K562 (cell line): ENCODE measurements at places on chromosomes 3 and 15. TPM values are rescaled to one million over a fixed set of nuclear protein-coding genes. Genes with fewer than 3 reads are reported as not detected.

Gene FSTL1
- 0.58 and 0.83 TPM in 2 replicates for total RNA-seq

DNA sequence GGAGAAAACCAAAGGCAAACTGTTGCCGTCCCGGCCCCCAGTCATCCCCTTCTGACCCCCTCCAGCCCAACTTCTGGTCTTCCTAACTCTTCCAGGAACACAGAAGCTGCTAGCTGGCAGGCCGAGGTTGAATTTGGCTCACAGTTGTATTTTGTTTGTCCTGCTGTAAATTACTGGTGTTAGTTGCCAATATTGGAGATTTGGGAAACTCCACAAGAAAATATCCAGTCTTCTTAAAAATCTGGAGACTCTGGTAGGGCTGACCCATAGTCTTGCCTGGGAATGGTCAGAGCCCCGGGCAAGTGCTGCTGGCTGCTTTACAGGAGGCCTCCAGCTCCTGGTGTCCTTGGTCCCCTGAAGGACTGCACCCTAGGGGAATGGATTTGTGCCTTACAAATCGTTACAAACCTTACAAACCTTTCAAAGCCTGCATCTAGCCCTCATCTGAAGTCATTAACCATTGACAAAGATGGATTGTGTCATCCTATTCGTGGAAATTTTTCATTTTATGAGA lies 112.0 kb upstream of the MCTP2 start:
- H3K4me1 ChIP-seq: no peaks in the 10 kb centered on the region
- DNase-seq: no peak
- no peak overlapping the region for H3K27ac ChIP-seq

- H3K36me3 ChIP-seq: peaks cover 9% of the 10 kb centered on the region; the same call in 2 of the 3 replicates
- H3K27me3 ChIP-seq: no peaks in the 10 kb centered on the region
- no peak for DNase-seq
- no peak overlapping the region for H3K4me3 ChIP-seq
- no peak overlapping the region for H3K27ac ChIP-seq
These were observed 7.6 kb upstream of the SEMA7A start for GRCh38 chr15:74441248-74441941.

Gene BUB1B
- total RNA-seq: 72.8 and 75.6 TPM in 2 replicates

Gene HMG20A
- total RNA-seq: 32.9 and 42.5 TPM in 2 replicates

GRCh38 chr3:9902372-9903237 lies at the start of gene IL17RE:
TSS of gene IL17RE (plus strand) at chr3:9902848. CDS start at chr3:9902933, 85 bp downstream.
- H3K27me3 ChIP-seq: no peaks in the 10 kb centered on the region
- peaks cover 39% of the 10 kb centered on the region for H3K4me1 ChIP-seq
- H3K27ac ChIP-seq: peak within 1 kb of the TSS; percentile 39; the same call in 1 of the 3 replicates
- no peak within 1 kb of the TSS for H3K4me3 ChIP-seq

- H3K27me3 ChIP-seq: no peaks in the 10 kb centered on the region
- peaks cover 50% of the 10 kb centered on the region for H3K4me1 ChIP-seq
- no peak overlapping the region for H3K27ac ChIP-seq
- no peaks in the 10 kb centered on the region for H3K36me3 ChIP-seq
These were observed 2.9 kb upstream of the SEMA3B start for GRCh38 chr3:50266017-50266416.

DNA sequence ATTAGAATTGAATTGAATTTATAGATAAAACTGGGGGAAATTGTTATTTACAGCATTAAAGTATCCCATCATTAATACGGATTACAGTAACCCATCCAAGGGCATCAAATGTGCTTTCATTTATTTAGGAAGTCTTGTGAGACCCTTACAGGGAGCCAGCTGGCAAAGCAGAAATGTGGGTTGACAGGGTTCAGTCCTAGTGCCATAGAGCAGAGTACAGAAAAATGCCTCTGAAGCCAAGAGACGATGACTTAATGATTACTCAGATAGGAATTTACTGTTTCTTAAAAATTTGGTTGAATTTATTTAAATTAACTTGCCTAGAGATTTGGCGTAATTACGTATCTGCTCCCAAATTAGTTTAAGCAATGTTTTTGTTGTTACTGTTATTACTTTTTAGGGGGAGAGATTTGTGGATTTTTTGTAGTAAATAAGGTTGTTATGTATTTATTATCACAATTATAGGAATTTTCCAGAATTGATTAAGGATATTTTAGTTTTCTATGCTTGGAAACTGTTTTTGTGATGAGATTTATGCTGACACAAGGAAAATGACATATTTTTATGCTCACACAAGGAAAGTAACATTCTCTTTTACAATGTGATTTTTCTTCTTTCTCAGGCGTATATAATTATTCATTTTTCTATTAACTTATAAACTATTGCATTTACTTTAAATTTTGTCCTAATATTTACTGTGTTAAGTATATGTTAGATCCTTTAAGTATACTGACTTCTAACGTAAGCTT lies 152.0 kb downstream of the EPHA6 start:
- H3K4me1 ChIP-seq: no peaks in the 10 kb centered on the region
- no peak for DNase-seq
- H3K4me3 ChIP-seq: no peak overlapping the region
- no peaks in the 10 kb centered on the region for H3K27me3 ChIP-seq
- no peaks in the 10 kb centered on the region for H3K36me3 ChIP-seq

DNA sequence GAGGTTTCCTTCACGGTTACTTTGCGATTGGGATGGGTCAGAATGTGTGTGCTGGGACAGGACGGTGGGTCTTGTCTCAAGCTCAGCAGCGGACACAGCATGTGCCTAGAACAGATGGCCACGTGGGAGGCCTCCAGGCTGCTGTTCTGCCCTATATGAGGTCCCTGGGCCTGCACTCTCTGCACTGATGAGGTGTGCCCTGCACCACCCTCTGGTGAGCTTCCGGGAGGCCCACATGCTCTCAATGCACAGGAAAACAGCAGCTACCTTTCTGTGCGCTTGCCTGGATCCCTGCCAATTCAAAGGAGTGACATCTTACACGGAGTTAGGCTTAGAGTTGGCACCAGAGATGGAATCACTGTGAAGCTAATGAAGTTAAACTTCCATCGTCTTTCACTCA lies 59.8 kb downstream of the BOC start:
- peaks cover 66% of the 10 kb centered on the region for H3K27me3 ChIP-seq
- DNase-seq: no peak
- H3K36me3 ChIP-seq: no peaks in the 10 kb centered on the region
- no peak overlapping the region for H3K27ac ChIP-seq

- no peaks in the 10 kb centered on the region for H3K4me1 ChIP-seq
- DNase-seq: no peak
- H3K27me3 ChIP-seq: no peaks in the 10 kb centered on the region
- no peaks in the 10 kb centered on the region for H3K36me3 ChIP-seq
- no peak overlapping the region for H3K27ac ChIP-seq
These were observed 96.4 kb upstream of the NANOGP8 start for GRCh38 chr15:35181538-35181937.

GRCh38 chr3:136249091-136249490 lies 1.0 kb upstream of the PCCB start:
- no peaks in the 10 kb centered on the region for H3K36me3 ChIP-seq
- peaks cover 14% of the 10 kb centered on the region for H3K4me1 ChIP-seq
- DNase-seq: no peak
- H3K27ac ChIP-seq: no peak overlapping the region

Gene GUCA1C
- not detected in 2 replicates for total RNA-seq

- no peak for DNase-seq
- H3K4me1 ChIP-seq: no peaks in the 10 kb centered on the region; the same call in 1 of the 2 replicates
- H3K27me3 ChIP-seq: no peaks in the 10 kb centered on the region
- no peak overlapping the region for H3K27ac ChIP-seq
- H3K36me3 ChIP-seq: no peaks in the 10 kb centered on the region
These were observed 156.2 kb downstream of the DNAJB8 start for GRCh38 chr3:128310286-128311058.

- no peak overlapping the region for H3K4me3 ChIP-seq
- peaks cover 16% of the 10 kb centered on the region for H3K4me1 ChIP-seq
- H3K27ac ChIP-seq: no peak overlapping the region
These were observed 4.8 kb downstream of the LPCAT4 start for GRCh38 chr15:34362047-34362773.

DNA sequence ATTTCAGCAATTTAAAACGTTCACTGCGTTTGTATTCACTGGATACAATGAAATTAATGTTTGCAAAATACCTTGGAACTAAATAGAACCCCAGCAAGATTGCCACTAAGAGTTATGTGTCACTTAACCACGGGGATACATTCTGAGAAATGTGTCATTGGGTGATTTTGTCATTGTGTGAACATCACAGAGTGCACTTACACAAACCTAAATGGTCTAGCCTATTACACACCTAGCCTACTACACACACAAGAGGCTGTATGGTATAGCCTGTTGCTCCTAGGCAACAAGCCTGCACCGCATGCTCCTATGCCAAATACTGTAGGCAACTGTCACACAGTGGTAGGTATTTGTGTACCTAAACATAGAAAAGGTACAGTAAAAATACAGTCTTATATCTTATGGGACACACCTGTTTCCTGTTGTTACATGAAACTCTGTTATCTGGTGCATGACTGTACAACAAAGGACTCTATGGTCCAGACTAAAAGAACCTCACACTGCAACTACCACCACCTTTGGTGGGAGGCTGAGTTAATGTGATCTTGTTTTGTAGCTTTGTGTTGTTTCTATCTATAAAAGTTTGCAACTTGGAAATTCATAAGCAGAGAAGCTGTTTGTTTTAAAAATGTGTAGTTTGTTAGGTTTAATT lies 92.2 kb upstream of the NTRK3 start:
- no peak overlapping the region for H3K4me3 ChIP-seq
- H3K36me3 ChIP-seq: no peaks in the 10 kb centered on the region
- H3K4me1 ChIP-seq: no peaks in the 10 kb centered on the region
- DNase-seq: no peak
- H3K27me3 ChIP-seq: no peaks in the 10 kb centered on the region
- no peak overlapping the region for H3K27ac ChIP-seq

- DNase-seq: no peak
- H3K27ac ChIP-seq: no peak overlapping the region
These were observed 30.6 kb upstream of the OXTR start for GRCh38 chr3:8800016-8800415.

GRCh38 chr3:47009225-47010110 lies 30.0 kb downstream of the NBEAL2 start:
- DNase-seq: no peak
- H3K27me3 ChIP-seq: no peaks in the 10 kb centered on the region
- no peak overlapping the region for H3K27ac ChIP-seq

GRCh38 chr3:48276911-48277641 lies 36.2 kb downstream of the ZNF589 start:
- no peaks in the 10 kb centered on the region for H3K36me3 ChIP-seq
- no peaks in the 10 kb centered on the region for H3K27me3 ChIP-seq
- no peak overlapping the region for H3K27ac ChIP-seq
- H3K4me1 ChIP-seq: no peaks in the 10 kb centered on the region

GRCh38 chr15:80736560-80736959 lies 41.5 kb downstream of the ABHD17C start:
- no peaks in the 10 kb centered on the region for H3K36me3 ChIP-seq
- H3K4me3 ChIP-seq: no peak overlapping the region
- H3K4me1 ChIP-seq: no peaks in the 10 kb centered on the region
- no peak overlapping the region for H3K27ac ChIP-seq

GRCh38 chr3:54342676-54343075 lies 220.3 kb downstream of the CACNA2D3 start:
- H3K4me3 ChIP-seq: no peak overlapping the region
- no peak for DNase-seq
- no peaks in the 10 kb centered on the region; the same call in 1 of the 2 replicates for H3K27me3 ChIP-seq

Gene POTEB3
- total RNA-seq: not detected in 2 replicates

- H3K4me3 ChIP-seq: no peak overlapping the region
- H3K27me3 ChIP-seq: no peaks in the 10 kb centered on the region
- no peak for DNase-seq
- no peak overlapping the region for H3K27ac ChIP-seq
- H3K36me3 ChIP-seq: peaks cover 29% of the 10 kb centered on the region; the same call in 1 of the 3 replicates
- no peaks in the 10 kb centered on the region for H3K4me1 ChIP-seq
These were observed 26.8 kb downstream of the NPHP3 start for GRCh38 chr3:132695422-132695821.

DNA sequence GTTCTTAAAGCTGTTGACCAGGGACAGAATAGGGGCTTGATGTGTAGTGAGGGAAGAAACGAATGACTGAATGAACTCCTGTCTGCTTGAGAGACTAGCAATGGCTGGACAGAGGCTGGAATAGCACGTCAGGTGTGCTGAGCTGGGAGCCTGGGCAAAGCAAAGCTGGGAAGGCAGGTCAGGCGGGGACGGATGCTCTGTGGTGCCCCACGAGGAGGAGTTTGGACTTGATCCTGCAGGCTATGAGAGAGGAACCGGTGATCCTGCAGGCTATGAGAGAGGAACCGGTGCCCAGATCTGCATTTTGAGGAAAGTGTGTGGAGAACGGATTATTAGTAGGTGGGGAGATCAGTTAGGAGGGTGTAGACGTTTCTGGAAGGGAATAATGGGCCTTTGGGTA lies 31.3 kb upstream of the PSTPIP1 start:
- DNase-seq: peak; percentile 20
- H3K4me3 ChIP-seq: no peak overlapping the region
- no peaks in the 10 kb centered on the region; the same call in 1 of the 2 replicates for H3K4me1 ChIP-seq

Gene BFSP2
- total RNA-seq: not detected in 2 replicates

DNA sequence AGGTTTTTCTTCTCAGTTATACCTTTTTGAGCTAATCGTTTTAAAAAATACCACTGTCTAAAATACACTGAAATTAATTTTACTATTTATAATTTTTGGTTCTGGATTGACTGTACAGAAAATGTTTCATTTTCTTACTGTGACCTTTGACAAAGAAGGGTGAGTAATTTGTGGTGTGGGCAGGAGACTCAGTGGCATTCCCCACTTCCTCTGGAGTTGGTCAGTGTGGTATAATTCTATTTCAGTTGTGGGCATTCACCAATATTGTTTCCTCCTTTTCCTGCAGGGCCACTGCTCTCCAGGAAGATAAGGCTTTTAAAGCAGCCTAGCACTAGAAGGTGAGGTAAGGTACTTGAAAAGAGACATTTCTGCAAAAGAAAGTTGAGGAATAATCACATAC lies 6.5 kb downstream of the DAG1 start:
- H3K27me3 ChIP-seq: no peaks in the 10 kb centered on the region
- peaks cover 23% of the 10 kb centered on the region; the same call in 2 of the 3 replicates for H3K36me3 ChIP-seq

- peaks cover 9% of the 10 kb centered on the region; the same call in 2 of the 3 replicates for H3K36me3 ChIP-seq
- H3K4me1 ChIP-seq: peaks cover 68% of the 10 kb centered on the region
- H3K27me3 ChIP-seq: no peaks in the 10 kb centered on the region
- peak overlapping the region; percentile 23; the same call in 2 of the 3 replicates for H3K27ac ChIP-seq
These were observed 36.2 kb downstream of the CDCP1 start for GRCh38 chr3:45109771-45110508.

- H3K27me3 ChIP-seq: peaks cover 50% of the 10 kb centered on the region
- no peaks in the 10 kb centered on the region for H3K4me1 ChIP-seq
- H3K36me3 ChIP-seq: no peaks in the 10 kb centered on the region
- no peak overlapping the region for H3K27ac ChIP-seq
- H3K4me3 ChIP-seq: no peak overlapping the region
These were observed 27.7 kb downstream of the CHDH start for GRCh38 chr3:53818221-53819162.

- DNase-seq: no peak
- no peaks in the 10 kb centered on the region for H3K27me3 ChIP-seq
- no peak overlapping the region for H3K4me3 ChIP-seq
- H3K27ac ChIP-seq: no peak overlapping the region
These were observed 75.3 kb downstream of the RFX7 start for GRCh38 chr15:56168394-56168793.

Gene KIF7
- 1.7 and 1.8 TPM in 2 replicates for total RNA-seq

- no peak overlapping the region for H3K27ac ChIP-seq
- H3K4me1 ChIP-seq: no peaks in the 10 kb centered on the region
- no peak for DNase-seq
- H3K4me3 ChIP-seq: no peak overlapping the region
- peaks cover 37% of the 10 kb centered on the region for H3K27me3 ChIP-seq
These were observed 27.3 kb upstream of the PLA2G4D start for GRCh38 chr15:42121682-42122081.
